ENCODE measurements at places on chromosomes 6 and 20.

DNA sequence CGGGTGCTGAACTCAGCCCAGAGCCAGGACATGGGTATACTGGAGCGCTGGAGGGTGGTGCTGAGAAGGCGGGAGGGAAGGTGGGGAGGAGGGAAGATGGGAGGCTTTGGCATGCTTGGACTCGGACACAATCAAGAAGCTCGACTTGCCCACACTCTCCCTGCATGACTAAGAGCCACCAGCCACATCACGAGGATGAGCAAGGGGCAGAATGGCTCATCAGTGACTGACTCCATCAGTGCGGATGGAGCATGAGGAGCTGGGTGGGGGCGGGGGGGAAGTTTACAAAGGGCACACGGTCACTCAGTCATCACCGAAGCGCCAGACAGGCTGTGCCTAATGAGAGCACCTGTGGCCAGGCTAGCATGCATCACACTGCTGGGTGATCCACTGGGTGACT is 222.8 kb downstream of the KIF16B start:
- no peak for DNase-seq

GRCh38 chr6:129208415-129209034 is 325.6 kb downstream of the LAMA2 start:
- DNase-seq: no peak

DNA sequence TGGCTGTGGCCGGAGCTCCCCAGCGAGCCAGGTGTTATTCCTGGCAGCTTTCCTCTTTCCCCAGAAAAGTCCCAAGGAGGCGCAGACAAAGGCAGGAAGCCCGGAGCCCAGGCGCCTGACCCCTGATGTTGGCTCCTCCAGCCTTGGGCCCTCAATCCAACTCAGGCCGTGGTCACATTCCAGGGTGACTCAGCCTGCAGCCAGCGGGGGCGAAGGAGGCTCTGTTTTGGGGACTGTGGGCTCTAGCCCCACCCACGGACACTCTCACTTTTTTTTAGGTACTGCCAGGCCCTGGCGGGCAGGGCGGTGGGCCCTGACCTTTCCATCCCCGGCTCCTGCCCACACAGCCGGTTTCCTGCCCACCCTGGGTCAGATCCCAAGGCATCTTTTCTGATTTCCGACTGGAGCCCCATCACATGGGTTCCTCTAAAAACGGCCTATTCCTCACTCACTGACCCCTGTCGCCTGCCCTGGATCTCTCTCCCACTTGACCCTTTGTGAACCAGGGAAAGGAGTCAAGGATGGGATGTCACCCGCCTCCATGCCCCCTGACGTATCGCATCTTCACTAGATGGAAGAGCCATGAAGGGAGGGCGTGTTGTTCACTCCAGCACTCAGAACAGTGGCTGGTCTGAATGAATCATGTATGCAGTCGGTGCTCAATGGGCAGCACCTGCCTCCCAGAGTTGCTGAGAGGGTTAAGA is 5.5 kb downstream of the PTGIS start:
- no peak for DNase-seq

DNA sequence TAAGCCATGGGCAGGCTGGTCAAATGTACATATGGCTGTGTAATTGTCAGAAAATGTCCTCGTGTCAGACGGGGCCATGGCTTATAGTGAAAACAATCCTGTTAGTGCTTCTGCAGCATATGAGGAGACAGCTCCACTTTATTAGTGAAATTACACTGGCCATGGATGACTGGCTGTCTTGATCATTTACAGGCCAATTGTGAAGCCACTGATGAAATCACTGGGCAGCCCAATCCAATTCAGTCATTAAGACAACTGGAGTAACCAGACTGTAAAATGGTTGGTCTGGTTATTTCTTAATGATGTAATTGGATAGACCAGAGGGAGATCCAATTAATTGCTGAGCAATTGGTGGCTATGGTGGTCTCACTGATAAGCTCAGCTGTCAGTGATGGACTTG is 749.5 kb downstream of the KIF16B start:
- no peak for DNase-seq

DNA sequence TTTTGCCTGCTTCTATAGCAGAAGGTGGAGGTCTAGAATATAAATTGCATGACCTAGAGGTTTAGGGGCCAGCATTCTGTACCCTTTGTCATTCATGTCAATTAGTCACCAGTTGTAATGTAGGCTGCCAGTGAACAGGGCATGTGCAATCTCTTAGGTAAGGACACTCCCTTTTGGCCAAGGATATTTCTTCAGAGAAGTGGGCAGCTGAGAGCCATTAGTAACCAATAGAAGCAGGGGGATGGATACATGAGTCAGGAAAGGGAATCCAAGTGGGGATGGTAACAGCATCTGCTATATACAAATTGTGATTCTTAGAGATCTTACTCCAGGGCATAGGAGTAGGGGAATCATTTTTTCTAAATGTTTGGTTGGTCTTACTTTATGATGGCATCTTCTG is 494.2 kb upstream of the JAG1 start:
- DNase-seq: no peak

- DNase-seq: no peak
Observed at GRCh38 chr6:29557320-29557719, 2.2 kb downstream of the UBD start.

GRCh38 chr6:133756078-133756695 is 132.7 kb upstream of the TCF21 start:
- DNase-seq: no peak

DNA sequence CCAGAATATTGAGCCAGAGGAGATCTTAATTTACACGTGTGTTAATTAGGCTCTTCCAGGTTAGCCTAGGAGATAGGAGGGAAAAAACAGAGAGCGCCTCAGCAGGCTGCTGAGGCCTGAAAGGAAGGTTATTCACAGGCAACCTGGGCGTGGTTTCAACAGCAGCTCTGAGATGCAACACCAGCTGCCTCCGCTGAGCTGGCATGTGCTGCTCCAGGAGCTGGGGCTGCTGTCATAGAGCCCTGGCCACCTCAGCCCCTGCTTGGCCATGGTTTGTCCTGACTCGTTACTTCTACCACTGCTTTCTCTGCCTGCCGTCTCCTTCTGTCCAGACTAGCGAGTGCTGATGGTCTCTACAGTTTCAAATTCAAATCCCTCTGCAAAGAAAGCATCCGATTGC is 32.4 kb upstream of the RPP40 start:
- no peak for DNase-seq

DNA sequence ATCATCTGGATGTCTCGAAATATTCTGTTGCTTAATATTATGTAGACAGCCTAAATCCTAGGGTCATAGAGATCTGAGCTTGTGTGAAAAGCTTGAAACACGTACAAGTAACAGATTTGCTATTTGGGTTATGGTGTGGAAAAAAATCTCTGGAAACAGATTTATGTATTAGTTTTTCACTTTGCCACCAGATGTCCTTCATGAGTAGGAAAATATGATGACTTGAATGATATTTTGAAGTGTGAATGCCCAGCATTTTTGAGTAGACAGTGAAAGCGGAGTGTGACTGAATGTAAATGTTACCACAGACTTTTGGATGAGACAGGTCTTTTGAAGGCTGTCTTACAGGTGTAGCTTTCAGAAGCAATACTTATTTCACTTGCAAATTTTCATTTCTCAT is 4.2 kb upstream of the BMP6 start:
- DNase-seq: no peak

GRCh38 chr6:96520171-96521115 is 1.2 kb upstream of the UFL1 start:
- DNase-seq: no peak

DNA sequence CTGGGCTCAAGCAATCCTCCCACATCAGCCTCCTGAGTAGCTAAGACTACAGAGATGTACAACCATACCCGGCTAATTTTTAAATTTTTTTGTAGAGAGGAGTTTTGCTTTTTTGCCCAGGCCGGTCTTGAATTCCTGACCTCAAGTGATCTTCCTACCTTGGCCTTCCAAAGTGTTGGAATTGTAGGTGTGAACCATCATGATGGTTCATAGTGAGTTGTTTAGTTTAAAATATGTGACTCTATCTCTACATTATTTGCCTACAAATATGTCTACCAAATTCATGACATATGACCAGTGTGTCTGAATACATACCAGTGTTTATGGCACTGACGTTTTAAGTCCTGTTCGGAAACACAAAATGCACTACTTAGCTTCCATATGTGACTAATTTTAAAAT is 154.9 kb downstream of the GMPR start:
- DNase-seq: no peak

- no peak for DNase-seq
Observed at GRCh38 chr20:16040742-16041141, 532.5 kb downstream of the KIF16B start.

DNA sequence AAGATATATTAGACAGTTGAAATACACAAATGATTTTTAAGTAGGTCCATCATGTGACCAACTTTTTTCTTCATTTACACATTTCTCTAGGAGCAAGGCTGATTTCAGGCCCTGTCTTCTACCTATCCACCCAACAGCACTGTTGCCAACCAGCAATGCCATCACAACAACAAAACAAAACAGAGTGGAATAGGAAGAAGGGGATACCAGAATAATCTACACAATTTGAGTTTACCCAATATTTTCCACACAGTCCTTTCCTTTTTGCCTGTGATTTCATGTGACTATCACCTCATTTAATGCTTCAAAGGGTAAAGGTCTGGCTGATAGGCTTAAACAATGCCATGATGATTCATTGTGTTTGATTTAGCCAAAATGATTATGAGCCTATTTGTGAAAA is 94.9 kb downstream of the MTFR2 start:
- DNase-seq: no peak
